T-helper 9 cell (primary cell): ENCODE measurements at places on chromosomes 3 and 15.

- no peak for DNase-seq
Measured at GRCh38 chr3:184784731-184785500, 27.1 kb upstream of the VPS8 start.

DNA sequence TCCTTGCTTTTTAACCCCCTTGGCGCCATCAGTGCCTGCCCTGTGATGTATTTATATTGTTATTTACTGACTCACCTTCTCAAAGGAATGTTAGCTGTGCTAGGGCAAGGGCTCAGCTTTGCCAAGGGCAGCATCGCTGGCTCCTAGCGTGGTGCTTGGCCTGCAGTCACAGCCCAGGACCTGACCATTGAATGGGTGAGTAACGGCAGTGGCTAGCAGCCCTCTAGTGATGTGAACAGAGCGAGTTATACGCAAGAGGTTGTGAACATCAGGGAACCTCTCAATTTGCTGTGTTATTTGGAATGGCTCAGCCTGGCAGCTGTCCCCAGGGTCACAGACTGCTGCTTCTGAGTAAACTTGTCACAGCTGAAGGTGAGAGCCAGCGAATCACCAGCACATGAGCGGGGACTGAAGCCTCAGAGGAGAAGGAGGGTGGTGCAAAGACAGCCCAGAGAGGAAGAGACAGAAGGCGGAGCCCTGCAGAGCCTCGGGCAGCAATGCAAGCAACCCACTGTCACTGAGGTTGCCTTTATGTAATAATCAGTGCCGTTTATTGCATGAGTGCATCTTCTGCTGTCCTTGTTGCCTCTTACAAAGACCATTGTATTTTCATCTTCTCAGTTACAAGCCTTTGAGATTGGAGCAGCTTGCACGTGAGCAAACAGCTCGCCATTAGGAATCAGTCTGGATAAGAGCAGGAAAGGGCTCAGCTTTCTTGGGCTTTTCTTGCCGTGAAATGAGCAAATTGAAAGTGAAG lies 158.3 kb downstream of the SLCO3A1 start:
- DNase-seq: no peak

DNA sequence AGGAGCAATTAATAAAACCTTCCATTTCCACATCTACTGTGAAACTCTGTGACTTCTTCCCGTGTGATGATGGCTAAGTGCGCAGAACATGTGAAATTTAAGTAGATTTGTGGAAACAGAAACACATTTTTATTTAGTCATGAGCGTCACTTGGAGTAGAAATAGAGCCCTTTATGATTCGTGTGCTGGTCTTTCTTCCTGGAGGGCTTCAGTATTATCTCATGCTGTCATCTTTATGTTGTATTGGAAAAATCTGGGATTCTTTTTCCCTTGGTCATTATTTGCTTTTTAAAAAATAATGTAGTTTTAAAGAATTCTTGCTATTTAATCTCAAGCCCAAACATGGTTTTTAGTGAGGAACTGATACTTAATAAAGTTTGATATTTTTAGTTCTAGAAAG lies 284.0 kb upstream of the CTDSPL start:
- DNase-seq: no peak

DNA sequence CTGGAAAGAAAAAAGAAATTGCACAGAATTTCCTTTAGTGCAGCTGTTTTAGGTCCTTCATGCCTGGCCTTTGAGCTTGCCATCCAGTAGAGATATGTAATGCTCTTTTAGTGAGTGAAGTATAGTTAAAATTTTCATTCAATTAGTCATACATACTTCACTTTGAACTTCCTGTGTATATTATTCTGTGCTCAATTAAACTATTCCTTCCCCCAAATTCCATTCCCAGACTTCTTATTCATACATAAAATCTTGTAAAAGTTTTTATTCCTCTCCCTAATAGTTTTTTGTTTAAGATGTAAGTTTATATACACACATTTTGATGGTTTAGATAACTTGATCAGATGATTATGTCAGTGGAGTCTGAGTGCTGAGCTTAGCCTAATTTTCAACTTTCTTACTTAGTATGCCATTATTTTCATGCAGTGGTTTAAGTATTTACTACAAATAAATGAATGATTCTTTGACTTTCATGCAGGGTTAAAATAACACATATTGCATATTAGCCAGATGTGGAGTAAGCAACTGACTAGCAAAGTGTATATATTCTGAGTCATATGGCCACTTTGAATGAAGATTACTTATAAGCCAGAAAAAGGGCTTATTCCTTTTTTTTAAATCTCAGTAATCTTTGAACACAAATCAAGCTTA lies 42.5 kb upstream of the ABHD10 start:
- no peak for DNase-seq

DNA sequence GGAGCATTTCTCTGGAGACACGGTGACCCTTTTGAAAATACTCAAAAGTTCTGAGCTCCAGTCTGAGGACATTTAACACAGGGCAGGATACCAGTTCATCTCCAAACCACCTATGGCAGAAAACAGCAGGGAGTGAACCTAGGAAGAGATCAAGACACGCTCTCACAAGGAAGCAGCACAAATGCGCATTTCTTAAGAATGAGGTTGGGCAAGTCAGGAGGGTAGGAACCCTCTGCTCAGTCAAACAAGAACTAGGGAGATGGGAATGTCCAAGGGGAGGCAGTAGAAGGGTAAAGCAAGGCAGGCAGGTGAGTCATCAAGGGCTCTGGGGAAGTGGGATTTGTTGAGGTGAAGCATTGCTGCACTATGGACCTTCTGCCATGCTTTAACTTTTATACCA lies 60.3 kb upstream of the PSMD6 start:
- DNase-seq: no peak

DNA sequence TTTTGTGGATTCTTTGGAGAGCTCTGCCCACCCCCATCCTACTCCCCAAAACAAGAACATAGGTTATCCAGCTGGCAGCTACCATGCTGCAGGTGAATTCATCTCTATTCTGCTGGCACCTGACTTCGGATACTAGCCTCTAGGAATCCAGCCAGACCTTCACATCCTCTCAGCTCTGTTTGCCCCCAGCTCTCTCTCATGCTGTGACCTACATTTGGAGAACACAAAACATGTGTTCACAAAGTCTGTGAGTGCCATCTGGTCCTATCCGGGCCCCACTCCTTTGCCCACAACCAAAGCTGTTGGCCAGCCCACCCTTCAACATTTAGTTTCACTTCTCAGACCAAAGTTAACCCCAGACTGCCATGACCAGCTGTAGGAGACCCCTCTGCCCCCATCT lies 89.4 kb upstream of the C3orf80 start:
- DNase-seq: no peak

GRCh38 chr15:55669270-55669669 lies 73.7 kb downstream of the PRTG start:
- no peak for DNase-seq

DNA sequence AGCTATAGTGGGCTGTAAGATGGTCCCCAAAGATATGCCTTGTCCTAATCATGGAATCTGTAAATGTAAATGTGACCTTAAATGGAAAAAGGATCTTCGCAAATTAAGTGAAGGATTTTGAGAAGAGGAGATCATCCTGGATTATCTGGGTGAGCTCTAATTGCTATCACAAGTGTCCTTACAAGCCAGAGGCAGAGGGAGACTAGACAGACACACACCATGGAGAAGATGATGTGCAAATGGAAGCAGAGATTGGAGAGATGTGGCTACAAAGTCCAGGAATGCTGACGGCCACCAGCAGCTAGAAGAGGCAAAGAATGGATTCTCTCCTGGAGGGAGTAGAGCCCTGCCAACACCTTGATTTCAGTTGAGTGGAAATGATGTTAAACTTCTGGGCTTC lies 102.3 kb upstream of the PROK2 start:
- no peak for DNase-seq

- DNase-seq: no peak
Measured at GRCh38 chr3:87109465-87109864, 117.6 kb upstream of the CHMP2B start.

DNA sequence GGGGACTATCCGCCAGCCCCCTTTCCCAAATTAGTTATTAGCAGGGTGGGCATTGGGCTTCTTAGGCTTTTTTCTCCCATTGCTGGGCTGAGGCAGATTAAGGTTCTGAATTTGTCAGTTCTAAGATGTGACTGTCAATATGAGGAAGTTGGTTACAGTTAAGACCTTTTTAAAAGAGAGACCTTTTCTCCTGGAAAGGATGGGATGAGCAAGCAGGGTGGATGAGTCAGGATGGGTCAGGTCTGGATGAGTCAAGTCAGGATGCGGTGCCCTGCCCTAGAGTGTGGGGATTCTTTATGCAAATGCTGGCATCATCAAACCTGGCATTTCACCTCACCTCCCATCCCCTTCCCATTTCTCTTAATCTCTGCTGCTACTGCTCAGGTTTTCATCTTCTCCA lies 1.9 kb downstream of the AEN start:
- no peak for DNase-seq

DNA sequence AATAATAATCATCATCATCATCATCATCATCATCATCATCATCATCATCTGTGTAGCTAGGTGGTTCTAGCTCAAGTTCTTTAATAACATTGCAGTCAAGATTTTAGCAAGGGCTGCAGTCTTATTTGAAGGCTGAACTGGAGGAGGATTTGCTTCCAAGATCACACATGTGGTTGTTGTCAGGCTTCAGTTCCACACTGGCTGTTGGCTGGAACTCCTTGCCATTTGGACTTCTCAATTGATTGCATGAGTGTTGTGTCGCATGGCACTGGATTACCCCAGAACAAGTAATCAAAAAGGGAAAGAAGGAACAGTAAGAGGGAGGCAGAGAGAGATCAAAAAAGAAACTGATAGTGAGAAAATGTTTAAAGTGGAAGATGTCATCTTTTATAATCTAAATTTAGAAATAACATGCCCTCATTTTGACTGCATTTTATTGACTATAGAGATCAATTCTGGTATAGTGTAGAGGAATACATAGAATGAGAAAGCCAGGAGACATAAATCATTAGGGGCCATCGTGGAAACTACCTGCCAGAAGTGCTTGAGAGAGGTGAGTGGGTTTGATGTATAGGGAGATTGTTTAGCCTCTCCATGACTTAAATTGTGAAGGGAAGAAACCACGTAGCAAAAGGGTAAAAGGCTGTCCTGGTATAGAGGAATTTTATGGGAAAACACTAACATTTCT lies 346.6 kb upstream of the RBMS3 start:
- no peak for DNase-seq

- DNase-seq: no peak
Measured at GRCh38 chr15:92167451-92167850, 226.2 kb upstream of the ST8SIA2 start.

GRCh38 chr3:139897759-139898158 lies 37.2 kb upstream of the CLSTN2 start:
- no peak for DNase-seq

DNA sequence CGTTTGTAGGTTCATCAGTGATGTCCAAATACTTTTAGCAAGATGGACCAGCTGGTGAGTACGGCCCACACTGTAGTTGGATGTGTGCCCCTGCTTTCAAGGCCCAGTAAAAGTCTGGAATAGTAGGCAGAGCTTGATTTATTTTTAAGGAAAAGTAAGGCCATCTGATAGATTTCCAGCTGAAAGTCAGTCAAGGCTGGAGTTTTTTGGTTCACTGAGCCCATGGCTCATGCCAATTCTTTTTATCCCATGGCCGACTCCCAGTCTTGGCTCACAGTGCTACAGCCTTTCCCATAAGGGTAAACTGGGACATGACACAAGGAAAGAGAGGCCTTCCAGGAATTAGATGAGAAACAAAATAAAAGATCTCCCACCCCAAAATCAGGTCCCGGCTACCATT lies 13.5 kb downstream of the CCDC80 start:
- no peak for DNase-seq

DNA sequence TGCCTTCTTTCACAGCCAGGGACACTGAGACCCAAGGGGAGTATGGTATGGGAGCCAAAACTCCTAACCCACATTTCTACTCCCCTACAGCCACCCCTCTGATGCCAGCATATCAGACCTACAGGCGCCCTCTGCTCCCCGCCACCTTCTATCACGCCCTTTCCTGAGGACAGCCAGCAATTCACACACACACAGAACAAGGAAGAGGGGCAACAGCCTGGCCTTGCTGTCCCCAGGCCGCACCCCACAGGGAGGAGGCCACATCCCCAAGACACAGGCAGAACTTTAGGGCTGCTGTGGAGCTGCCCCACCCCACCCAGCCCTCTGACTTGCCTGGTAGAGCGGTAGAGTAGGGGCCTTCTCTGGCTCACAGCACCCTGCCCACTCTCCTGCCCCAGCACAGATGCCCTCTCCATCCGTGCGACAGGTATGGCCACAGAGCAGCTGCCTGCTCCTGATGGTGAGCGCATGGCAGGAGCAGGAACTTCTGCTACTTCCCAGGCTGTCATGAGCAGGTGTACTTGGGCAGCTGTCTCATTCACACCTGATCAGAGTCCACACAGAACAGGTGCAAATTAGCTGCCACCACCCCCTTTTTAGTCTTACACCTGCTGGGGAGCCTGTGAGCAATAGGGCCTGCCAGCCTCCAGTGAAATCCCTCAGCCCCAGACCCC lies 33.4 kb downstream of the CCDC33 start:
- no peak for DNase-seq

DNA sequence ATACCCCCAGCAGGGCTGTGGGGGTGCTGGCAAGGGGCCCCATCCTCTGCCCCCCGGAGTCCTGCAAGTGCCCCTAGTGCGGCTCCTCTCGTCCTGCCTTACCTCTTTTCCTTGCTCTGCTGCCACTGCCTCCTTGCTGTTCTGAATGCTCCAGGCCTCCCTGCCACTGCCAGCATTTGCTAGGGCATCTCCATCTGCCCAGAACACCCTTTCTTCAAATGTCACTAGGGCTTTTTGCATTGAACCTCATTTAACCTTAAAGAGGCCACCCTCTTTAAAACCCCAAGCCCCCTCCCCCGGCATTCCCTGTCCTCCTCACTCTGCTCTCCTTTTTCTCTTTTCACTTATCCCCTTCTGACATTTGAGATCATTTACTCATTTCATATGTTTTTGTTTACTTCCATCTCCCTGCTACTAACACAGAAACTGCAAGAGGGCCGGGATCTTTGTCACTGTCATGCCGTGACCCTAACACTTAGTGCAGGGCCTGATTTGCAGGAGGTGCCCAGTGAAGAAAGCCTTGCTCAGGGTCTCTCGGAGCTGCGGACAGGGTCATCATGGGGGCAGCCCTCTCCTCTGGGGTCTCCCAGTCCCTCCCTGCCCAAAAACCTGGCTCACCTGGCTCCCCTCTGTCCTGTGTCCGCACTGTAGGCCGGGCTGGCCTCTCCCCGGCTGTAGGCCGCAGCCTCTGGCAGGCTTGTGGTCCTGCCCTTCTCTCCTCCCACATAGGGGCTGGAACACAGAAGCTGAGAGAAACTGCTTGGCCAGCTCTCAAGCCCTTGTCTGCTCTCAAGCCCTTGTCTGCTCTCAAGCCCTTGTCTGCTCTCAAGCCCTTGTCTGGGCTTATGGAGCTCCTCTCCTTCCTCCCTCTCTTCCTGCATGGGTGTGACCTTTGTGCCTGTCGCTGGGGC lies at the start of gene ACOX2:
Gene ACOX2 (minus strand): TSS at position 690 of the 911 bp plus-strand sequence. CDS start 2,084 bp downstream, outside the sequence.
- DNase-seq: no peak

- no peak for DNase-seq
Measured at GRCh38 chr3:14235003-14235911, 56.6 kb downstream of the LSM3 start.

DNA sequence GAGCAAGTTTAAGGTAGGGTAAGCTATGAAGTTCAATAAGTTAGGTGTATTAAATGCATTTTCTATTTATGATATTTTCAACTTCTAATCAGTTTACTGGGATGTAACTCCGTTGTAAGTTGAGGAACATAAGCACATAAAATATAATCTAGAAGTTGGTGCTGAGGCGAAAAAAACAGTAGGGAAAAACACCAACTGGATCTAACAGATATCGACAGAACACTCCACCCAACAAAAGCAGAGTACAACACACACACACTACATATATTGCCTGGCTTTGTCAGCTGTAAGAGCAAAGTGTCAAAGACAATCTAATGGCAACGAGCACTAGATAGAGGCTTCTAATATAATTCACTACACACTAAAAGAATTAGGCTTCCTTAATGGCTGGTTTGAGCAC lies 8.4 kb downstream of the PIK3R4 start:
- no peak for DNase-seq
